B cell (primary cell): ENCODE measurements at places on chromosomes 5 and 9. TPM values are rescaled to one million over a fixed set of nuclear protein-coding genes. Genes with fewer than 3 reads are reported as not detected.

DNA sequence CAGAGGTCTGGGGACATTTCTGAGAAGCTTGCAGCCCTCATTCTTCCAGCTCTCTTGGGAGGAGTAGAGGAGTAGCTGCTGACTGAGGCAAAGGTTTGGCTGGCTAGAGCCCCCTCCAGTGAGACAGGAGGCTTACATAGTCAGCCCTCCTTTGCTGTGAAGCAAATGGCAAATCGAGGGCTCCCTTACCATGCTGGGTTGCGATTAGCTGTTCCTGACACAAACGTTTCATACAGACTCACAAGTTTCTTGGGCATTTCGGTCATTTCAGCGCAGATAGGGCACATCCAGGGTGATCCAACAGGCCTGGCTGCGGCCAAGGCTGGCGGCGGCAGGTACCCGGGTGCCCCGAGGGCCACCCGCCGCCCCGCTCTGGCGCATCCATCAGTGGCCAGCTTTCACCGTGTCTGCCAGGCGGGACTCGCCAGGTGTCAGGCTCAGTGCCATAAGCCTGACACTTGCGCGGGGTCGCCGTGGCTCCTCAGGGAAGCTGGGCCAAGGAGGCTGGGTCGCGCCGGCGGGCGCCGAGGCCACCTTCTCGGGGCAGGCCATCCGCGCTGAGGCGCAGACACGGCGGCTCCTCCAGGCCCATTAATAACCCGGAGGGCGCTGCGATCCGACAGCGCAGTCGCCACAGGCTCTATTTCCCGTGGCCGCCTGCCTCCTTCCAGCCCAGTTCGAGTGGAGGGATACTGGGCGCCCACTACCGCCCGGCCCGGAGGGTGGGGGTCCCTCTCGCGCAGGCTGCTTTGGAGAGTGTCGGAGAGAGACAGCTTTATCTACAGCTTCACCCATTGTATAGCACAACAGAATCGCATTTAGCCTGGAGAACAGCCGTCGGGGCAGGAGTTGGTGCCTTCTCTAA is 9.1 kb downstream of the PRDM6 start:
- no peak overlapping the region for H3K27ac ChIP-seq
- DNase-seq, result no peak
- peaks cover 22% of the 10 kb centered on the region for H3K4me1 ChIP-seq
- H3K36me3 ChIP-seq, result no peaks in the 10 kb centered on the region

- H3K27me3 ChIP-seq, result no peaks in the 10 kb centered on the region
- H3K4me3 ChIP-seq, result peak overlapping the region; percentile 39
- peaks cover 81% of the 10 kb centered on the region for H3K4me1 ChIP-seq
- H3K27ac ChIP-seq, result peak overlapping the region; percentile 99
Observed at GRCh38 chr5:157271740-157272271, 5.9 kb downstream of the CYFIP2 start.

DNA sequence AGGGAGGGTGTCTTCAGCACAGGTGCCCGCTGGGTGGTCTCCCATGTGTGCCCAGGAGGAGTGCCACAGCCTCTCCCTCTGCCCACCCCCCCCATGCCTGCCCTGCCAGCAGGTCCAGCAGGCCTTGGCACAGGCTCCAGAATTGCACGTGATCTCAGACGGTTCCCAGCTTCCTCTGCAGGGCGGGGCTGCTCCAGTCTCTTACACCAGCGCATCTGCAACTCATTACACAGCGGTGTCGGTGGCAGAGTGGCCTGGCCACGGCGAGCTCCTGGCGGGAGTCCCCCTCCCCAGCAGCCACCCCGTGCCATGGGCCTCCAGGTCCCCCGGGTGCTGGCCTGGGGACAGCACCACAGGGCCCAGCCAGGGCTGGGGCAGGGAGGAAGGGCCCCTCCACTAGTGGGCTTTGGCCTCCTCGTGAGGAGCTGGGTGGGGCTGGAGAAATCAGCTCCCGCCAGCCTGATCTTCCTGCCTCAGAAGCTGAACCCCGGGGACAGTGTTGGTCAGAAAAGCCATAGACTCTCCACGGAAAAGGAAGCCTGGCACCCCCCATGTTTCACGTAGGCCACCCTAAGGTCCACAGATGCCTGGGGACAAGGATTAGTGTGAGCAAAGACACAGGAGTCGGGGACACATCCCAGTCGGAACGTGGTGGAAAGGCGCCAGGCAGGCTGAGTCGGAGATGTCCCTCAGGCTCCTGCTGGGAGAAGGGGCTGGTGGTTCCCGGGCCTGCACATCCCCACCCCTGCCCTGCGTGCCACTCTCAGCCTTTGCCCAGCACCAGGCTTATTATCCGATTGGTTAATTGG is 40.2 kb downstream of the RXRA start:
- H3K4me3 ChIP-seq, result no peak overlapping the region
- H3K4me1 ChIP-seq, result peaks cover 6% of the 10 kb centered on the region
- no peaks in the 10 kb centered on the region for H3K27me3 ChIP-seq
- no peak for DNase-seq
- H3K27ac ChIP-seq, result no peak overlapping the region

GRCh38 chr9:135939351-135940265 is 21.6 kb downstream of the UBAC1 start:
- no peak overlapping the region for H3K27ac ChIP-seq
- no peaks in the 10 kb centered on the region for H3K27me3 ChIP-seq
- no peak for DNase-seq
- no peaks in the 10 kb centered on the region for H3K4me1 ChIP-seq
- peaks cover 7% of the 10 kb centered on the region for H3K36me3 ChIP-seq
- no peak overlapping the region for H3K4me3 ChIP-seq

DNA sequence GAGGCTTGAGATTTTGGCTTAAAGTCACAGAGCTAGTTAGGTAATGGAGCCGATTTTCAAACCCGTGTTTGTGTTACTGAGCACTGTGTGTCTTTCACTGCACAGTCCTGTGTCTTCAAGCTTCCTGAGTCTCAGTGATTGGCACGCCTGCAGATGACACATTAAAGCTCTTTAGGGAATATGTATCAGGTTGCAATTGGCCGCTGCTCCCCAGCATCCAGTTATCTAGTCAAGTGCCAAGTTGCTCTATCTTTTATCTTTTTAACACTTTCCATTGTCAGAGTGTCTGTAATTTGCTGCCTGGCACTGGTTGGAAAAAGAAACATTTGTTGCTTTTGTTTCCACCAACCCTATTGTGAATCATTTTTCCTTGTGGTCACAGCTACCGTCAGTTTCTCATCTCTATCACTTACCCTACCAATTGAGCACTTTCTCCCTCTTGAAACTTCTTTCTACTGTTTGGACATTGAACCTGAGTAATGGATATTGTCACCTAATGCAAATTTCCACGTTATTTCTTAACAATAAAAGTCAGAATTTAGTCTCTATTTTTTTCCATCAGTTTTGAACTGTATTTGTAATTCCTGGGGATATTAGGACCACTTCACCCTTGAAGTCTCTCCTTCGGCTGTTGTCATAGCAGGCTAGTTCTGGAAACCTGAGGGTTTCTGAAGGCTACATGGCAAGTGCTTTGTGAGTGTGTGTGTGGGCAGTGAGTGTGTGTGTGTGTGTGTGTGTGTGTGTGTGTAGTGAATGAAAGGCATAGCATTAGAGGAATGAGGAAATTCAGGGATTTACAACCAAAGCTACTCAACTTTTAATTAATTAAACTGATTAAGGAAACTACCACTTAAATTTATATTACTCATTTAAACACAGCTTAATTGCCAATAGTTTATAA is 274.3 kb downstream of the ISL1 start:
- DNase-seq, result no peak
- H3K36me3 ChIP-seq, result no peaks in the 10 kb centered on the region
- H3K27ac ChIP-seq, result no peak overlapping the region

GRCh38 chr9:94657021-94657725 is 17.9 kb upstream of the FBP1 start:
- no peaks in the 10 kb centered on the region for H3K36me3 ChIP-seq
- no peaks in the 10 kb centered on the region for H3K27me3 ChIP-seq
- H3K4me3 ChIP-seq, result no peak overlapping the region
- H3K27ac ChIP-seq, result peak overlapping the region; percentile 83
- no peak for DNase-seq
- H3K4me1 ChIP-seq, result peaks cover 14% of the 10 kb centered on the region

DNA sequence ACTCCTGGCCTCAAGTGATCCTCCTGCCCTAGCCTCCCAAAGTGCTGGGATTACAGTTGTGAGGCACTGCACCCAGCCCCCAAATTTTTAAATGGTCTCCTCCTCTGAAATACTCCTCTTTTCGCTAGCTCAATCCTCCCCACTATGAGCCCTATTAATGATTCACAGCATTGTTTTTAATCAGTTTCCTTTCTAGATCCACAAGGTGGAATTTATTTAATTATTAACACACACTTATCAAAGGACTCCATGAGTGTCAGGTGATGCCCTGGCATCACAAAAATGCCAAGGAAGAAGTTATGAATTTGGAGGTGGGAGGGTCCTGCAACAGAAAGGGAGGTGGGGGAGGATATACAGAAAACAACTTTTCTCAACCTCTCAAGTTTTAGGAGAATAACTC is 806.5 kb downstream of the PRELID2 start:
- no peaks in the 10 kb centered on the region for H3K27me3 ChIP-seq
- no peak overlapping the region for H3K27ac ChIP-seq
- no peak for DNase-seq
- no peak overlapping the region for H3K4me3 ChIP-seq

The PDE6A gene
- polyA plus RNA-seq, result not detected in 2 replicates

The FOXI1 gene
- polyA plus RNA-seq, result 0.17 TPM in 1 of 2 replicates, not detected in the other

The FAM151B gene
- polyA plus RNA-seq, result not detected in 2 replicates

The EQTN gene
- polyA plus RNA-seq, result 0.58 and 1.3 TPM in 2 replicates

The ACOT12 gene
- polyA plus RNA-seq, result 0.06 TPM in 1 of 2 replicates, not detected in the other
